Effector memory CD4-positive, alpha-beta T cell (primary cell): ENCODE measurements at places on chromosomes 11 and 22.

DNA sequence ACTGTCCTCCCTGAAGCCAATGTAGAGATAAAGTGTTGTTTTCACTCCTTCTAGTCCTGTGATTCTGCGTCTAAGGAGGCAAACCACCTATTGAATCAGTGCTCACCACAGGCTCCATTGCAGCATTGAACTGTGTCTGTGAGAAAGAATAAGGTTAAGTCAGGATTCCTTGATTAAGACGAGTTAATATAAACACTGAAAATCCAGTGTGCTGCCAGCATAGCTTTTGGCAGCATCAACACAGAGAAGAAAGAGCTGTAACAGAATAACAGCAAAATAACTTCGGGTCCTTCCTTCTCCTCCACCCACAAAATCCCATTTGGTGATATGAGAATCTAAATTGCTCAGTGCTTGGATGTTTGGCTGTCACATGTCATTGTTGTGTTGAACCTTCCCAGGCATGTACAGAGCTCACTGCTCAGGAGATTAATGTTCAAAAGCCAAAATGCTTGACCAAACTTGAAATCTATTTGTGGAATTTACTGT, 185.2 kb upstream of the DDI1 start:
- H3K4me3 ChIP-seq = no peak overlapping the region
- no peak for DNase-seq
- H3K36me3 ChIP-seq = no peaks in the 10 kb centered on the region
- no peaks in the 10 kb centered on the region for H3K27me3 ChIP-seq

DNA sequence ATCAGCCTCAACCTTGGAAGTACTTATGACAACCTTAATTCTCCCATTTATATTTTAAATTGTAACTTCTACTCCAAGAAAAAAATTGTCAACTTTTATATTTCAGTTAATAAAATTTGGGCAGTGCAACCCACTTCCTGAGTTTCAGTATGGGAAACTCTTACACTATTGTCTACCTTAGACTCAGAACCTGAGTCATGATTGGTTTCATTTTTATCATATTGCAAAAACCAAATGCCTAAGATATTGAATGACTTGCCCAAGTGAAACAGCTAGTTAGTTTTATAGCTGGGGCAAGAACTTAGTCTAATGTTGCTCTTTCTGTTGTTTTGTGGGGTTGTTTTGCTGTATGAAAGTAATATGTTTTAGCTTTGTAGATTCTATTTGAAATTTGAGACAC, 334.0 kb upstream of the ARHGAP42 start:
- H3K27ac ChIP-seq = no peak overlapping the region
- no peak for DNase-seq
- no peaks in the 10 kb centered on the region for H3K36me3 ChIP-seq
- H3K4me1 ChIP-seq = no peaks in the 10 kb centered on the region

- H3K4me3 ChIP-seq = no peak overlapping the region
- no peaks in the 10 kb centered on the region for H3K4me1 ChIP-seq
- no peaks in the 10 kb centered on the region for H3K36me3 ChIP-seq
- H3K27me3 ChIP-seq = no peaks in the 10 kb centered on the region
These were observed 30.7 kb downstream of the SCUBE2 start for GRCh38 chr11:9060700-9061111.

DNA sequence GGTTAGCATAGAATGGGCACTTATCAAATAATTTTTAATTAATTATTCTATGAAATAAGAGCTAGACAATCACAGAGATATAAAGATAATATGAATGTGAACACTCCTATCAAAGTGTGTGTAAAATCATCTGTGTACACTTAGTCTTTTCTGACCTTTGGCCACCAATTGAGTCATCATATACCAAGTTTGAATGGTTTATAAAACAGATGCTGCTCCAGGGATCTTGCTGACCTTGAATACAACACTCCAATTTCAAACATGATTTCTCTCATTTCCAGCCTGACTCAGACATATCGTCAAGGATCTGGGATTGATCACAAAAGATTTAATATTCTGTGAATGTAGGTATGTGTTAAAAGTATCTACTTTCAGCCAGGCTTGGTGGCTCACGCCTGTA, 2.9 kb upstream of the OR51V1 start:
- no peaks in the 10 kb centered on the region for H3K4me1 ChIP-seq
- H3K4me3 ChIP-seq = no peak overlapping the region
- no peak for DNase-seq
- no peaks in the 10 kb centered on the region for H3K27me3 ChIP-seq

- peaks cover 5% of the 10 kb centered on the region for H3K27me3 ChIP-seq
- no peak overlapping the region for H3K27ac ChIP-seq
- DNase-seq = no peak
- no peaks in the 10 kb centered on the region for H3K36me3 ChIP-seq
- H3K4me3 ChIP-seq = no peak overlapping the region
These were observed 6.9 kb downstream of the FXYD6 start for GRCh38 chr11:117869604-117870003.

DNA sequence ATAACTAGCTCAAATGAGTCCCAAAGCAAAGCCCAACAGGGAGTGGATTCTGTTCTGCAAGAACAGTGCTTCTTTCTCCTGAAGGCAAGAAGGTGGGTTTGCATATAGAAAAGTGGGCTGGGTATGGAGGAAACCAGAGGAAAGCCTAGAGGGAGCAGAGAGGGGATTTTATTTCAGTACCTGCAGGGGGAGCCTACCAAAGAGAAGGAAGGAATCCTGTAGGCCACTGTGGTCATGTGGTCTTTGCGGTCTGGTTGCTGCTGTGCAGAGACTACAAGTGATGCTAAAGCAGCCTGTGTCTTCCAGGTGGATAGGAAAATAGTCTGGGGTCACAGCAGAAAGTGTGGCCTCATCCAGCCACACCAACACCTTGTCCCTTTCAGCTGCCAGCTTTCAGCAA, 33.2 kb upstream of the ZBTB16 start:
- no peak for DNase-seq
- H3K27ac ChIP-seq = no peak overlapping the region
- H3K27me3 ChIP-seq = no peaks in the 10 kb centered on the region

GRCh38 chr11:70097783-70098563, 19.9 kb downstream of the ANO1 start:
- no peak overlapping the region for H3K27ac ChIP-seq
- H3K27me3 ChIP-seq = peaks cover 5% of the 10 kb centered on the region
- no peaks in the 10 kb centered on the region for H3K36me3 ChIP-seq
- DNase-seq = no peak
- no peaks in the 10 kb centered on the region for H3K4me1 ChIP-seq

GRCh38 chr22:31142285-31142684, 2.0 kb upstream of the PLA2G3 start:
- H3K4me1 ChIP-seq = no peaks in the 10 kb centered on the region
- no peak overlapping the region for H3K27ac ChIP-seq
- H3K36me3 ChIP-seq = no peaks in the 10 kb centered on the region
- no peak for DNase-seq
- no peak overlapping the region for H3K4me3 ChIP-seq

DNA sequence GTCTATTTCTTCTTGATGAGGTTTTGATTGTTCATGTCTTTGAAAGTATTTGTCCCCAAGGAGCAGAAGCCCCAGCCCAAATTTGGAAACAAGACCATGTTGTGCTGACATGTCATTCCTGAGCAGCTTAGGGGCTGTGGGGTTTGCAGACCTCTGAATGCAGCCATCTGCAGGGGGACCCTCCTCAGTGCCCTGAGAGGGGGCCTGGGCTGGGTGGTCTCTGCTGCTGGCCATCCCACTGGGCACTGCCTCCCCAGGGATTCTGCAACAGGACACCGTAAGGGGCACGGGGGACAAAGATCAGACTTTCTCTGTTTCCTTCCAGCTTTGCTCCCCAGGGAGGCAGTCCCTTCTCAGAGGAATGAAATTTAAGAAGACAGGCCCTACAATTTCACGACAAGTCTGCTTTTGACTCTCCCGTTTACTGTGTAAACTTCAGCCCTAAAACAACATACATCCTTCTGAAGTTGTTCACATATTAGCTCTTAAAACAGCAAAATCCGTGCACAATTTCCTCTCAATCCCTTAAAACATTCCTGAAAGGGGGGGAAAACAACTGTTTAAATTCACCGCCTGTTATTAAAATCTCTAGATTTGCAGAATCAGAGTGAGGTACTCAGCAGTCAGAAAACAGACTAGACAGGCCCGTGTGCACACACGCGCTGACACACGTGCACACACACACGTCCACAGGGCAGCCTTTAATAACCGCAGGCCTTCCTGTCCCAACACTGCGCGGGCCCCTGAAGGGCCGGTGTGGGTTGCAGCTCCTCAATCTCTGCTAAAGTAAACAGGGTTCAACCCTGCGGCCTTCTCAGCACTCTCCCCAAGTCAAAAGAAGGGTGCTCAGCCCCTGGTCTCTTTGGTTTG, 109.8 kb downstream of the KCNQ1 start:
- H3K36me3 ChIP-seq = no peaks in the 10 kb centered on the region
- H3K4me1 ChIP-seq = peaks cover 7% of the 10 kb centered on the region
- no peak for DNase-seq
- no peak overlapping the region for H3K27ac ChIP-seq
- no peaks in the 10 kb centered on the region for H3K27me3 ChIP-seq
- no peak overlapping the region for H3K4me3 ChIP-seq

DNA sequence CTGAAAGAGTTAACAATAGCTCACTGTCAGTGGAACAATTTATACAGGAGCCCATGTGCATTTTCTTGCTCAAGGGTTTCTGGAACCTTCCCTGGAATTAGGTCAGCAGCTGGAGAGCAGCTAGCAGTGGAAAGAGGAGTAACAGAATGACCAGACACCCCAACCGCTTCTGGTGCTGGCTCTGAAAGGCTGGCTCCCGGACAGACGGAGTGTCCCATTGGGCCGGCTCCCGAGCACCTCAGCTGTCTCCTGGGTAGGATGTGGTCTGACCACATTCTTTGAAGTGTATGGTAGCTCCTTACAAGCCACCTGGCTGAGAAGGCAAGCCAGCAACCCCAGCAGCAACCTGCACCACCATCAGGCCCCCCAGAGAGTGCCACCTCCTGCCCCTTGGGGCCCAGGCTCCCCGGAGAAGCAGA, 44.7 kb downstream of the ABTB2 start:
- no peak overlapping the region for H3K27ac ChIP-seq
- peaks cover 6% of the 10 kb centered on the region for H3K4me1 ChIP-seq
- H3K4me3 ChIP-seq = no peak overlapping the region
- no peak for DNase-seq

DNA sequence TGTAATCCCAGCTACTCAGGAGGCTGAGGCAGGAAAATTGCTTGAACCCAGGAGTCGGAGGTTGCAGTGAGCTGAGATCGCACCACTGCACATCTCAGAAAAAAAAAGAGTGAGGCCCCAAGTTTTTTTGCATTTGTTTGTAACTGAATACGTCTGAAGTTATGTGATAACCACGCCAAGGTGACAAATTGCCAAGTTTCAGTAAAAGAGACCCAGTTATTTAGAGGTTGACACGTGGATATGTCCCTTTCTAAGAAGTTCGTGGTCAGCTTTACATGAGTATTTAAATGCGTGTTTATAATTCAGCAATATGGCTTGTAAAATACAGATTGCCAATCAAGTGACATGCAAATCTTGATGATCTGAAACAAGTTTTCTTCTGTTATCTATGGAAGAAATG, 8.0 kb downstream of the PPARA start:
- H3K4me1 ChIP-seq = no peaks in the 10 kb centered on the region
- no peak for DNase-seq
- H3K36me3 ChIP-seq = no peaks in the 10 kb centered on the region
- H3K27me3 ChIP-seq = no peaks in the 10 kb centered on the region

DNA sequence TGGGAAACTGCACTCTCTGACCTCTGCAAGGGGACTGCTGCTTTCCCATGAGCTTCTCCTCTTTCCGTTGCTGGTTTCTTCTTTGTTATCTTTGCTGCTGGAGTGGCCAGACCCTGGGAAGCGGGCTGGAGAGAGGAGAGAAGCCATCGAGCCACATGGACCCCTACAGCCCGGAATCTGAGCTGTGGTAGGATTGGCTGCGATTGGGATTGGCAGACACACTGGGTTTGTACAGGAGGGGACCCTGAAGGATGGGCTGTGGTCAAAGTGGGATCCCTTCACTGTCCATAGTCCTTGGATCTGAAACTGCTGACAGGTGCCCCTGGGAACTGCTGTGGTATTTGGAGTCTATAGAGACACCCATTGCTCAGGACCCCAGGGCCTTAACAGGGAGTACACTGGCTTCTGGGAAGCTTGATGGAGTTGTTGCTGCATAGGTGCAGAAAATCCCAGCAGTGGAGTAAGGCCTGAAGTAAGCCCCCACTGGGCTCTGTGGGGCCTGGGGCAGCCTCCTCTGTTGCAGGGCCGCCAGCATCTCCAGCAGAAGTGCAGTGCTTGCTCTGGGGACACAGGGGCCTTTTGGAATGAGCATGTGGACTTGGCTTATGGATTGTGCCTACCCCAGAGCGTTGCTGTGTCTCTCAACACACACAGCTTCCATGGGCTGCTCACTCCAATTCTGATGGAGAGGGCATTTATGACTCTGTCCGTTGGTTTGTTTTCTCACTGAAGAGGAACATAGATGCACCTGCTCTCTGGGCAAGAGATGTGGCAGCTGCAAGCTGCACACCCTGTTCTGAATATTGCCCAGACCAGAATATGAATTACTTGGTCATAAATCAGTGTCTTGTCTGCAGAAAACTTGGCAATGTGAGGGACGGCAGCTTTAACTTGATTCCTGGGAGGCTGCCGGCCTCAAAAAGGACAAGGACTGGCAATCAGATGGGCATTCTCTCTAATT, 32.0 kb downstream of the BCR start:
- no peak for DNase-seq
- H3K36me3 ChIP-seq = no peaks in the 10 kb centered on the region
- peaks cover 31% of the 10 kb centered on the region for H3K4me1 ChIP-seq
- H3K27me3 ChIP-seq = no peaks in the 10 kb centered on the region
- no peak overlapping the region for H3K4me3 ChIP-seq

DNA sequence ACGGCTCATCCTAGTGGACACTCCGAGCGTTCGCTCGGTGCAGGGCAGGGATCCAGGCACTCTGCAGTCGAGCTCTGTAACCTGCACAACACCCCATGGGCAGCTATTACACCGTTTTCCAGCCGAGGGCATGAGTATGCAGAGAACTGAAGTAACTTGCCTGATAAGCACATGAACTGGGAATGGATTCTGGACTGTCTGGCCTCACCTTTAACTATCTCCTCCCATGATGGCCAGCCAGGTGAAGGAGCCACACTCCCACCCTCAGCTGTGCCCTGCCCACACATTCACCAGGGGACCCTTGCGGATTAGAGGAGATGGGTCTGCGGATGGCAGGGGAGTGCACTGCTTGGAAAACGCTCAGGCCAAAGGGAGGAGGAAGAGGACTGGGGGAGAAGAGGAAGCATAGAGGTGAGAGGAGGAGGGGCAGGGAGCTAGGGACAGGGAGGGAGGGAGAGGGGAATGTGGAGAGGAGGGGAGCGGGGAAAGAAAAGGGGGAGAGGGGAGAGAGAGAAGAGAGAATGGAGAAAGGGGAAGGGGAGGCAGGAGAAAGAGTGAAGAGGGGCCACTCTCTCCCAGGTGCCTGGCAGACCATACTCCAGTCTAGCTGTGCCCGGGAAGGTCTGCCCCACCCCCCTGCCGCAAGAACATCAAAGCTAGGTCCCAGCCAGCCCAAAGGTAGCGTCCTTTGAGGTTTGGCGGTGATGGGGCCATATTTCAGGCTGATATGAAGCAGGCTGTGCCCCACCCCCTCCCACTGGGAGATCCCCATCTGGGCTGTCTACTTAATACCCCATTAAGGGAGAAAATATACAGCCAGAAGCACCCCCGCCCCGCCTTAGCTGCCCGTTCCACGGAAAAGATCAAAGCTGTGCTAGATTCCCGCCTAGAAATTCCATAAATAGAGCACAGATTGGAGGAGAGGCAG, 33.2 kb upstream of the TCF20 start:
- no peak overlapping the region for H3K27ac ChIP-seq
- no peaks in the 10 kb centered on the region for H3K27me3 ChIP-seq
- H3K4me1 ChIP-seq = peaks cover 60% of the 10 kb centered on the region
- H3K36me3 ChIP-seq = no peaks in the 10 kb centered on the region
- no peak for DNase-seq
